Activated CD8-positive, alpha-beta memory T cell treated with anti-CD3 and anti-CD28 coated beads, Interleukin-2, amount 50 U/mL, for 4 hours (primary cell): ENCODE measurements at places on chromosomes 16 and 17.

DNA sequence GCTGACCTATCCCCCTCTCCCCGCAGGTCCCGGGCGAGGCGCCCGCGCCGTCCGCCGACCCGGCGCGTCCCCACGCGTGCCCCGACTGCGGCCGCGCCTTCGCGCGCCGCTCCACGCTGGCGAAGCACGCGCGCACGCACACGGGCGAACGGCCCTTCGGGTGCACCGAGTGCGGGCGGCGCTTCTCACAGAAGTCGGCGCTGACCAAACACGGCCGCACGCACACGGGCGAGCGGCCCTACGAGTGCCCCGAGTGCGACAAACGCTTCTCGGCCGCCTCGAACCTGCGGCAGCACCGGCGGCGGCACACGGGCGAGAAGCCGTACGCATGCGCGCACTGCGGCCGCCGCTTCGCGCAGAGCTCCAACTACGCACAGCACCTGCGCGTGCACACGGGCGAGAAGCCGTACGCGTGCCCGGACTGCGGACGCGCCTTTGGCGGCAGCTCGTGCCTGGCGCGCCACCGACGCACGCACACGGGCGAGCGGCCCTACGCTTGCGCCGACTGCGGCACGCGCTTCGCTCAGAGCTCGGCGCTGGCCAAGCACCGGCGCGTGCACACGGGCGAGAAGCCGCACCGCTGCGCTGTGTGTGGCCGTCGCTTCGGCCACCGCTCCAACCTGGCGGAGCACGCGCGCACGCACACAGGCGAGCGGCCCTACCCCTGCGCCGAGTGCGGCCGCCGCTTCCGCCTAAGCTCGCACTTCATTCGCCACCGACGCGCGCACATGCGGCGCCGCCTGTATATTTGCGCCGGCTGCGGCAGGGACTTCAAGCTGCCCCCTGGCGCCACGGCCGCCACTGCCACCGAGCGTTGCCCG is 10.3 kb downstream of the ZNF771 start:
- DNase-seq = peak; percentile 90

- DNase-seq = no peak
Measured at GRCh38 chr17:28796062-28796461, 46.5 kb downstream of the FAM222B start.

- DNase-seq = no peak
Measured at GRCh38 chr16:87528690-87529579, 36.1 kb upstream of the ZCCHC14 start.

DNA sequence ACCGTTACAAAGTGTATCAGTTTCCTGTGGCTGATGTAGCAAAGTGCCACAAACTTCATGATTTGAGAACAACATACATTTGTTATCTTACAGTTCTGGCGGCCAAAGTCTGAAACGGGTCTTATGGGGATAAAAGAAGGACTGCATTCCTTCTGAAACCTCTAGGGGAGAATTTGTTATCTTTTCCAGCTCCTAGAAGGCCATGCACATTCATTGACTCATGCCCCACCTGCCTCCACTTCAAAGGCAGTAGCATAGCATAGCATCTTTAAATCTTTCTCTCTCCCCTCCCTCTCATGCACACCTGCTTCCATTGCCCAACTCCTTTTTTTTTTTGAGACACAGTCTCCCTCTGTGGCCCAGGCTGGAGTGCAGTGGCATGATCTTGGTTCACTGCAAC is 190.7 kb upstream of the DYNLRB2 start:
- DNase-seq = no peak

DNA sequence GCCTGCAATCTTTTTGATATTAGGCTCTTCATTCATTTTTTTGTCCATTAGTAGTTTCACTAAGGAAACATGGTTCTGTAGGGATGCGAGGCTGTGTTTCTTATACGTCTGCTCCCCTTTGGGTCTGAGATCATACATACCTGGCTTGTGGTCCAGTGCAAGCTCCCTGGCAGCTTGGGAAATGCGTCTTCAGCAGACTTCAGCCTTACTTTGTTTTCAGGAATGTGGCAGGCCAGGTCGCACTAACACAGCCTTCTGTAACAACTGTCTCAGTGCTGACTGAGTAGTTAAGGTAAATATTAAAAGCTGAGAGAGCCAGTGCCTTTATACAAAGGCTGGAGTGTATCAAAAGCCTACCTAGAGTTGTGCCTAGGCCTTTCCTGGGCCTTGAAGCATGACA is 970.5 kb upstream of the EEF2KMT start:
- no peak for DNase-seq

GRCh38 chr16:56603589-56603988 is 4.8 kb upstream of the MT2A start:
- no peak for DNase-seq
